CD4-positive, alpha-beta T cell treated with Interleukin-15 for 1 hour (primary cell): ENCODE measurements at places on chromosomes 5 and 9.

GRCh38 chr5:61659221-61659696 lies 327.2 kb downstream of the ZSWIM6 start:
- DNase-seq, result no peak

- no peak for DNase-seq
These were observed 141.5 kb upstream of the FSTL4 start for GRCh38 chr5:133753856-133754255.

GRCh38 chr9:16429671-16430070 lies 440.8 kb downstream of the BNC2 start:
- DNase-seq, result no peak

DNA sequence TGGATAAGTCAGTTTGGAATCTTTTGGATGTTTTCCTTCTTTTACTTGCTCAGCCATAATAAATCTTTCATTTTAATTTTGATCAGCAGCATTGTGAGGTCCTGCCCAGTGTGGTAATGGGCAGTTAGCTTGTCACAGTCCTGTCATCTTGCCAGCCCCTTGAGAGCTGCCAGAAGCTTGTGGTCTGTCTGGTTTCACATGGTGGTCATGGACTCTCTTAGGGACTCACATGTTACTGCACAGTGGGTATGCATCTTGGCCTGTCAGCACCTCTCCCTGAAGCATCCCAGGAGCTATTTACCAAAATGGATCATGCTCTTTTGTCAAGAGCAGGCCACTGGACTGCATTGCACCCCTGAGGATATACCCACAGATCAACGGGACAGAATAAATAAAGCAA lies 60.3 kb downstream of the DAPK1 start:
- DNase-seq, result no peak

- DNase-seq, result no peak
These were observed 73.3 kb downstream of the GOLPH3 start for GRCh38 chr5:32100691-32101302.

DNA sequence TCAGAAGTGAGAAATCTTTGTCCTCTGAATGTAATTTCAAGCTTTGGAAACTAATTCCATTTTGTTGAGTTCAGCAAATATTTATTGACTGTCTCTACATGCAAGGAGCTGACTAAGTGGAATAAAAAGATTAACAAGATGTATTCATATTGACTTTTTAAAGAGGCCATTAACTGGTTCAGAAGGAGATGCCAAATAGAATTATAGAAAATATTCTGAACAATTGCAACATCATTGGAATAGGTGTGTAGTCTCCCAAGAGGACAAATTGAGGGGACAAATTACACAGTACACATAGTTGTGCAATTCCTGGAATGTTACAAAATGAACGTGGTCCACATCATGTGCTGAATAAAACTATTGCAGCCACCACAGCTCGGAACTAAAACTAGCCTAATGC lies 224.2 kb downstream of the NPR3 start:
- DNase-seq, result no peak

DNA sequence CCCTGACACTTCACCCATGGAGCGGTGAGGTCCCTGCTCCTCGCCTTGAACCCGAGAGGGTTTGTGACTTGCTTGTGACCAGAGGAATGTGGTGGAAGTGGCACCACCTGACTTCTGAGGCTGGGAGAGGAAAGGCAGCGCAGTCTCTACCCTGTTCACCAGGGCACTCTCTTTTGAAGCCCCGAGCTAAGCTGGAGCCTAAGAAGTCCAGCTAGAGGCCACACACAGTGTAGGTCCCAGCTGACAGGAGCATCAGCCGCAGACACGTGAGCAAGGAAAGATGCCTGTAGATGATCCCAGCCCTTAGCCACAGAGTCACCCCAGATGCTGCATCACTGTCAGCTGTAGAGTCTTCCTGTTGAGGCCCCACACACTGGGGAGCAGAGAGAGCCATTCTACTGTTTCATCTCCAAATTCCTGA lies 1.7 kb upstream of the ANGPTL2 start:
- DNase-seq, result no peak

DNA sequence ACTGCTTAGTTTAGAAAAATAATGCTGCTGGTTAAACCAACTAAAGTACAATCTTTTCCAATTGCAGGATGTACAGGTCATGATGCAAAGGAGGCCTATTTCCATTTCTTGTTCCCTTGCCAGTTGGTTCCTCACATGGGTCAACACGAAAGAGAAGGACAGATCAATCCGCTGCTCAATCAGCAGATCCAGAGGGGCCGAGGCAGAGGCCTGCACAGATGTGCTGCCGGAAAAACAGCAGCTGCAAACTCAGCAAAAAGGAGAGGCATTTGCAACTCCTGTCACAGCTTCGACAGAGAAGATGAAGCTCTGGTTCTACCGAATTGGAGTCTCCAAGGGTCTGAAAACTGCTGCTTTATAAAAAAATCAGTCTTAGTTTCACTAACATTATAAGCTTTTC lies 69.8 kb downstream of the NIPSNAP3B start:
- DNase-seq, result no peak

DNA sequence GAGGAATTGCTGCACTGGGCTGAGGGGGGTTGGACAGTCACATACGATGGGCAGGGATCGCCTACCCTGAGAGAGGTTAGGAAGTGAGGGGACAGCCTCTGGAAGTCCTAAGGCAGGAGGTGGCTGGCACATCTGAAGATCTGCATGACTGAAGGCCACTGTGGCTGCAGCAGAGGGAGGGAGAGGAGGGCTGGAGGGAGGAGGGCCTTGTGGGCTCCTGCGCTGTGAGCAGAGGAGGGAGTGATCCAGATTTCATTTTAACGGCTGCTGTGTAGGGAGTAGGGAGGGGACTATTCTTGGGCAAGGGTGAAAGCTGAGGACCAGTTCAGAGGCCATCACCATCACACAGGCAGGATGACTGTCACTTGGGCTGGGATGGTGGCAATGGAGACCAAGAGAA lies 7.1 kb downstream of the EIF4E1B start:
- no peak for DNase-seq

DNA sequence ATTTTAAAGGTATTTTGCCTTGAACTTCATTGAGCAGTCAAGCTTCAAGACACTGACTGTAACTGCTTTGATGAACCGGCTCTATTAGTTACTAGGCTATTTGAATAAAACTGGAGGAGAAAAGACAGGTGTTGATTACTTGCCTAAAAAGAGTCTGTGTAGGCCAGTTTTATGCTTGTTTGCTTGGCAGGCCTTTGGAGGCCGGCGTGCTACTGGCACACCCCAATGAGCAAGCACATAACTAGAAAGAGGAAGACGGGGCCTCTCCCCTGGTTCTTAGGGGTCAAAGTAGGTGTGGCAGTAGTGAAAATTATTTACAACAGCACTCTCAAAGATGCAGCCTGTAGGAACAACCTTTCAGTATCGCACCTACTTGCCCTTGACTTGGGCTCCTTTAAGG lies 2.1 kb upstream of the ZFR start:
- DNase-seq, result peak; percentile 51

DNA sequence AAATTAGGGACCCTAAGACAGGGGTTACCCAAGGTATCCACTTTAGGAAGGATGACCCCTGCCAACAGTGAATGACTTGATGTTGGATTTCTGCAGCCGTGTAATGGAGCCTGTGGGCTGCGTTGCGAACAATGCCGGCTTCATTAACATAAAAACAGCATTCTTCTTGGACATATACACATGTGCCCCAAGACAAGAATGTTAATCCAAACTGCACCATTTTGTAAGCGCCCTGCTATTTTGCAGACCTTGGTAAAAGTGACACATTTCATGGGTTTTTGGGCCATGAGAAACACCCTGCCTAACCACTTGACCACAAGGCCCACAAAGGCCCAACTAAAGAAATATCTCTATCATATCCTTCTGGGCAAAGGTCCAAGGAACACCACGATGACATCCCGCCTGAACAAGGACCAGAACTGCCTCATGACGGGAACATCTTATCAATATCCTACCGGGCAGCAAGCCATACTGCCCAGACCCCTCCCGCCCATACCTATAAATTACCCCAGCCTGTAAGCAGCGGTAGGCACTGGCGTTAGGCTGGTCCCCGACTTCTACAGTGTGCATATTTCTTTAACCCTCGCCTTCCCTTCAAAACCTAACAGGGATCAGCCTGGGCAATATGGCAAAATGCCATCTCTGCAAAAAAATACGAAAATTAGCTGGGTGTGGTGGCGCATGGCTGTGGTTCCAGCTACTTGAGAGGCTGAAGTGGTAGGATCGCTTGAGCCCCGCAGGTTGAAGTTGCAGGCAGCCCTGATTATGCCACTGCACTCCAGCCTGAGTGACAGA lies 9.7 kb upstream of the PDCD1LG2 start:
- DNase-seq, result no peak

- no peak for DNase-seq
These were observed 493.3 kb downstream of the NTRK2 start for GRCh38 chr9:85162822-85163221.

DNA sequence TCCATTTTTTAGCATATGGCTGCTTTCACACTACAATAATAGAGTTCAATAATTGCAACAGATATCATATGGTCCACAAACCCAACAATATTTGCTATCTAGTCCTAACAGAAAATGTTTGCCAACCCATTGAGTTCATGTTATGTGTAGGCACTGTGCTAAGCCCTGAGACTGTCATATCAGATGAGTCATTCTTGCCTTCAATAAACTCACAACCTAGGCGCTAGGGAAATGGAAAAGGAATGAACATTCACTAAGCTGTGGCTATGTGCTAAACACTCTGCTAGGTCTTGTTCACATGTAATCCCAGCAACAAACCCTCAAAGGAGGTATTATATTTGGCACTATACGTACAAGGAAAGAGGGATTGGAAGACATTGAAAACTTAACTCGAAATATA lies 8.4 kb upstream of the TIMD4 start:
- DNase-seq, result no peak

- DNase-seq, result no peak
These were observed 47.9 kb upstream of the SNAPC3 start for GRCh38 chr9:15374825-15375224.

- DNase-seq, result no peak
These were observed 1.2 kb downstream of the DROSHA start for GRCh38 chr5:31530541-31531265.

GRCh38 chr5:154652746-154653417 lies 102.3 kb upstream of the LARP1 start:
- DNase-seq, result no peak

DNA sequence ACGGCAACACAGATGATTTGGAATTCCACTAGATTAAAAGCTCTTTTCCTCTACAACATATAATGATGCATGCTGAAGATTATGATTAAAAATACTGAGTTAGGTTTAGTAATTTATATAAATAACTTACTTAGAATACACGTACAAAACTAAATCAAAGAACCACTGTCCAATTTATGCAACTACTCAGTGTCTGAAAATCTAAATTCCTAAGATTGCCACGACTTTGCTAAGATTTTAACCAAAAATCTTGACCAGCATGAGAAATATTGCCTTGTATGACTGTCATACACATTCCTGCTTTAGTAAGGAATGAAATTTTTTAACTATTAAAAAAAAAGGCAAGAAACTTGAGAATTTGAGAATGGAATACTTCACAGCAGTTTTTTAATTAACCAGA lies 292.4 kb downstream of the ZNF608 start:
- no peak for DNase-seq

GRCh38 chr5:94788527-94788926 lies 170.1 kb downstream of the SLF1 start:
- DNase-seq, result no peak

DNA sequence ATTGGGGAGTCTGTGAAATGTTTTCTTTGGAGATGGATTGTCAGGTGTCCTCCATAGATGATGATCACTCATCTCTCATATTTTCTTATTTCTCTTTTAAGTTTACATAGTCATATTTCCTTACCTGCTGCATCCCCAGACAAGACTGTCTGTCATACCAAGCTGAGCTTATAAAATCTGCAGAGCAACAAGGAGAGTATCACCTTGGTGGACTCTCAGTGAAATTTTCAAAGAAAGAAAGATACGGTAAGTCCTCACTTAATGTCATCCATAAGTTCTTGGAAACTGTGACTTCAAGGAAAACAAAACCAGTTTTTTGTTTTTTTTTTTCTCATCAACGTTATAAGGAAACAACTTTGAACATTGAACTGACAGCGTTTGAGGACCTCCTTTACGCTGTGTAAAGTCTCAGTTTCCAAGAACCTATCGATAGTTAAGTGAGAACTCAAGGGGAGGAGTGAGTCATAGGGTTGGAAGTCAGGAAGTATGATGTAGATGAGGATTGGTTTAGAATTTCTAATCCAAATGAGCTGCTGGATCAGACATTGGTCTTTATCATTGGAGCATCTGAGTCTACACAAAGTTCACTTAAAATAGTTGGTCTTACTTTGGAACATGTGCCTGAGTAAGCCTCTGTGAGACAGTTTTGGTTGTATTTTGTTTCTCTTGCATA lies 45.5 kb downstream of the SPIN1 start:
- no peak for DNase-seq

GRCh38 chr5:126926187-126926586 lies 104.2 kb downstream of the MARCHF3 start:
- DNase-seq, result no peak

- no peak for DNase-seq
These were observed at the start of gene HAND1 for GRCh38 chr5:154478224-154478565. Gene HAND1, minus strand, starts transcription at chr5:154478227. Its CDS starts 219 bp downstream, at chr5:154478008.

GRCh38 chr5:854966-855743 lies 4.4 kb upstream of the ZDHHC11 start:
- DNase-seq, result no peak

DNA sequence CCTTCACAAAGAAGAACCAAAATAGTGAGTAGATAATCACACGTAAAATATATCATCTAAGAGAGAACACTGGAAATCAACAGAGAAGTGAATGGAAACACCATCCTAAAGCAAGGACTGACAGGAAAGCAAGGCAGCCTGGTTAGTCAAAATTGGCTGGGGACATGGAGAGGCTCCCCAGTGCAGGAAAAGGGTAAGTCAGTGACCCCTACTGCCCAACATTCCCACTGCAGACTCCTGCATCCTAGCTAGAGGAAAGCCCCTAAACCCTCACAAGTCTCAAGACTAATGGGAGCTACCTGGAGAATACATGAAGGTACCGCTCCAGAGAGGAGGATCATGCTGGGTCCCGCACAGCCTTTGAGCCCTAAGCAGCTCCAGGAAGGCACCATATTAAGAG lies 60.1 kb downstream of the ZDHHC21 start:
- no peak for DNase-seq
